ENCODE measurements at places on chromosomes 2 and 18. TPM values are rescaled to one million over a fixed set of nuclear protein-coding genes. Genes with fewer than 3 reads are reported as not detected.

DNA sequence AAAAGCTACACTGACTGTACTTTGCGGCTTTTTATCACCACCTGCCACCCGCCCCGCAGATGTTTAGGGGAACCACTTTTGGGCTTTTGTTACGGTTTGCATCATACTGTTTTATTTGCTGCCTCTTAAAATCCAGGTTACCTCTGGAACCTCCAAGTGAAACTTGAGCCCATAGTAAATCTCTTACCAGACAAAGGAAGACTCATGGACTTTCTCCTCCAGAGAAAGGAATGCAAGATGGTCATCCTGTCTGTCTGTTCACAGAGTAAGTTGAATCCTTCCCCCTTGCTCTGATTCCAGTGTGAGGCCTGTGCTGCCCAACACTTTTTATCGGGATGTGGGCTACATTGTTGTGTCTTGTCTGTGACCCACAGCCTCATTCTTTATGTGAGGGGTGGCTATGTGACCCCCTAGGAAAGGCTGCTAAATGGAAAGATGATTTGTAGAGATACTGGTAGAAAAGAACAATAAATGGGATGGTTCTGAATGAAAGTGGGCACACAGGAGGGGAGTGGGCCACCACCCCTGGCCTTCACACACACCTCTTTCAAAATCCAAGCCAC is 23.3 kb downstream of the RMC1 start:
- no peak for DNase-seq
- H3K4me3 ChIP-seq: no peak overlapping the region
- H3K4me1 ChIP-seq: peaks cover 9% of the 10 kb centered on the region
- H3K36me3 ChIP-seq: peaks cover 70% of the 10 kb centered on the region

- H3K36me3 ChIP-seq: no peaks in the 10 kb centered on the region
- H3K4me1 ChIP-seq: no peaks in the 10 kb centered on the region
- no peak for DNase-seq
- H3K27me3 ChIP-seq: no peaks in the 10 kb centered on the region
- H3K27ac ChIP-seq: no peak overlapping the region
These were observed 226.6 kb upstream of the AGAP1 start for GRCh38 chr2:235267251-235267650.

DNA sequence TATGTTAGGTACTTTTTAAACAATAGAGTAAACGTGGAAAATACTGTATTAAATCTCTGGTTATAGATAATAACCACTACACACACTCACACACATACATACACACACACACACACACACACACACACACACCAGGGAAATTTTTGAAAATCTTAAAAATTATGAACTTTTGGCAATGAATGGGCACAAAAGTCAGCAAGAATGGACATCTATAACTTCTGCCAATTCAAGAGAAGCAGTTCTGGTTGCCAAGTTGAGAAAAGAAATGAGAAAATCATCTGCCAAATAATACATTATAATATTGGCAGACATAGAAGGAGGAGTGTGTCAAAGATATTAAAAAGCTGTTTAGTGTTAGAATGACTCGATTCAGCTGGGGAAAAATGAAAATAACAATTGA is 42.9 kb upstream of the TMEM178A start:
- H3K36me3 ChIP-seq: no peaks in the 10 kb centered on the region
- DNase-seq: no peak
- peaks cover 28% of the 10 kb centered on the region for H3K4me1 ChIP-seq
- H3K4me3 ChIP-seq: no peak overlapping the region
- no peaks in the 10 kb centered on the region for H3K27me3 ChIP-seq
- H3K27ac ChIP-seq: no peak overlapping the region

- H3K27ac ChIP-seq: no peak overlapping the region
- DNase-seq: no peak
- H3K4me1 ChIP-seq: peaks cover 15% of the 10 kb centered on the region
- no peaks in the 10 kb centered on the region for H3K36me3 ChIP-seq
- H3K4me3 ChIP-seq: no peak overlapping the region
These were observed 16.3 kb upstream of the TET3 start for GRCh38 chr2:73968357-73968937.

GRCh38 chr2:44933434-44933951 is 8.0 kb upstream of the SIX3 start:
- H3K36me3 ChIP-seq: no peaks in the 10 kb centered on the region
- H3K4me1 ChIP-seq: peaks cover 51% of the 10 kb centered on the region
- peaks cover 31% of the 10 kb centered on the region for H3K27me3 ChIP-seq
- no peak for DNase-seq
- H3K4me3 ChIP-seq: no peak overlapping the region

The TEKT4 gene
- not detected for total RNA-seq

DNA sequence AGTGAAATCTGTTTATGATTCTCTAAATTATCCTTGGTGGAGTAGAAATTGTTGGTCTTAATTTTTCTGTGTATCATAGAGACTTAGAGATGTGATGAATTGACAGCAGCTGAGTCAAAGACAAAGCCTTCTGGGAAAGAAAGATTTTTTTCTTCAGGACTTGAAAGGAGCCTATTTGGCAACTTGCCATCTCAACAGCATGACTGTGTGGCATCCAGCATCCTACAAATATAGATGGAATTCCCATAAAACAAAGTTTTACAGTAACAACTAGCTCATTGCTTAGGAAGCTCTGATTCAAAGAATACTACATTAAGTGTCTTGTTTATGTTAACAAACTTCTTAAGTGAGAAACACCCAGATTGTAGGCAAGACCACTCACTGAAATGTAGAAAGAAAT is 79.2 kb upstream of the SETBP1 start:
- H3K4me3 ChIP-seq: no peak overlapping the region
- H3K27ac ChIP-seq: no peak overlapping the region
- H3K4me1 ChIP-seq: peaks cover 38% of the 10 kb centered on the region

DNA sequence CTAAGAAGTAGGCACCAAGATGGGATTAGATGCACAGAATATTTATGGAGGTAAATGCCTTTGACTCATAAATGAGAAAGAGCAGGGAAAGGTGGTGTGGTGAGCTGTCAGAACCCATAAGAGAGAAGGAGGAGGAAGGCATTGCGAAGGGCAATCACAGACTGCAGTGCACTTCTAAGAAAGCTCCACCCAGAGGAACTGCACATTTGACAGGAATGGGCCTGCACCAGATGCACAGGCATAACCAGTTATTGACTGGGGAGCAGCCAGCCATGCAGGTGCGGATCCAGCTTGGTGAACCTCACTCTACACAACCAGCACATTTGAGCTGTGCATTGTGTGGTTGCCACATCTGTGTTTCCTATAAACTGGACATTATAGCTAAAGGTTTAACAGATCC is 62.2 kb upstream of the L3MBTL4 start:
- no peaks in the 10 kb centered on the region for H3K4me1 ChIP-seq
- H3K36me3 ChIP-seq: no peaks in the 10 kb centered on the region
- no peak overlapping the region for H3K4me3 ChIP-seq
- no peaks in the 10 kb centered on the region for H3K27me3 ChIP-seq
- DNase-seq: no peak

The GAL3ST2 gene
- total RNA-seq: 0.49 TPM

DNA sequence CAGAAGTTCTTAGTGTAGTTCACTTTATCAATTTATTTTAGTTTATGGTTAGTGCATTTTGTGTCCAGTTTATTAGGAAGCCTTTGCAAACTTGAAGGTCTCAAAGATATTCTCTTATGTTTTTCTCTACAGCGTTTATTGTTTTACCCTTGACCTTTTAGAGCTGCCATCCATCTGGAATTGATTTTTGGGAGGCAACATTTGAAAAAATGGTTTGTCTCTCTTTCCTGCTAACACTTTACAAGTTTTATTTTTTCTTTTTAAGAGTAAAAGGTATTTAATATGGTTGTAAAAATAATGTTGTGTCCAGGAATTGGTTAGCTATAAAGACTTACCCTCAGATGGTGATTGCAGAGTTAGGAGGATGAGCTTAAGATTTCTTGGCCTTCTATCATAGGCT is 14.0 kb downstream of the GORASP2 start:
- H3K27me3 ChIP-seq: no peaks in the 10 kb centered on the region
- no peak overlapping the region for H3K4me3 ChIP-seq
- H3K4me1 ChIP-seq: peaks cover 5% of the 10 kb centered on the region
- DNase-seq: no peak
- no peaks in the 10 kb centered on the region for H3K36me3 ChIP-seq

DNA sequence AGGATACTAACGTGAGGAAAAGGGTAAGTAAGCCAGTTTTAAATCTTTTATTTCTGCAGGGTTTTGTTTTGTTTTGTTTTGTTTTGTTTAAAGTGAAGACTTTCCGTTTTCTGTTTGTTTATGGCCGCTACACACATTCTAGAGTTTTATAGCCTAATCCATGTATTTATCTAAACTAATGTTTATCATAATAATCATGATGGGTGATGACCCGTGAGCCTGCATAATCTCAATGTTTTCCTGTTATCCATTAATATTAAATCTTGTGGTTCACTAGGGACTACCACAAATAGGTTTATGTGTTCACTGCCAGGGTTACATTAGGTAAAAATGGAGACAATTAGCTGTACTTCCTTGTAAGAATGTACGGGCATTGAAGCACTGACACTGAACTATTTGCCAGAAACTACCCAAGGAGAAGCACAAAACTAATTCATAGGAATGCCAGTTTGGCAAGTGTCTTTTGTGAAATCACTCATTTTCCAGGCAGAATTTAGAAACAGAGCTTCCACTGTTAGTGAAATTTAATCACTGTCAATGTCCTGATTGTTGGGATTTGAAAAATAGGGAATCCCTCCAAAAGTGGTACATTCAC is 574.8 kb downstream of the LRP1B start:
- H3K27me3 ChIP-seq: no peaks in the 10 kb centered on the region
- no peaks in the 10 kb centered on the region for H3K4me1 ChIP-seq
- H3K36me3 ChIP-seq: no peaks in the 10 kb centered on the region
- H3K4me3 ChIP-seq: no peak overlapping the region

- H3K4me3 ChIP-seq: no peak overlapping the region
- H3K27me3 ChIP-seq: no peaks in the 10 kb centered on the region
- H3K4me1 ChIP-seq: peaks cover 52% of the 10 kb centered on the region
- H3K36me3 ChIP-seq: no peaks in the 10 kb centered on the region
- peak overlapping the region; percentile 78 for H3K27ac ChIP-seq
These were observed 55.6 kb downstream of the THADA start for GRCh38 chr2:43540021-43540779.

The LRRTM4 gene
- total RNA-seq: not detected

The SPC25 gene
- not detected for total RNA-seq

GRCh38 chr2:160252278-160252887 is 52.3 kb upstream of the ITGB6 start:
- no peak overlapping the region for H3K27ac ChIP-seq
- no peaks in the 10 kb centered on the region for H3K27me3 ChIP-seq
- H3K36me3 ChIP-seq: no peaks in the 10 kb centered on the region
- H3K4me1 ChIP-seq: no peaks in the 10 kb centered on the region
- DNase-seq: no peak

GRCh38 chr2:177547122-177547521 is 154.5 kb downstream of the AGPS start:
- DNase-seq: no peak
- H3K4me3 ChIP-seq: no peak overlapping the region
- H3K27ac ChIP-seq: no peak overlapping the region
- H3K27me3 ChIP-seq: no peaks in the 10 kb centered on the region
- peaks cover 4% of the 10 kb centered on the region for H3K4me1 ChIP-seq

GRCh38 chr2:136363900-136364299 is 246.0 kb upstream of the CXCR4 start:
- no peaks in the 10 kb centered on the region for H3K36me3 ChIP-seq
- no peak overlapping the region for H3K27ac ChIP-seq
- peaks cover 5% of the 10 kb centered on the region for H3K4me1 ChIP-seq
- H3K4me3 ChIP-seq: no peak overlapping the region
